ENCODE measurements at places on chromosomes 1 and 21.

GRCh38 chr1:10228528-10228927 is 18.2 kb downstream of the KIF1B start:
- DNase-seq, result no peak

- no peak for DNase-seq
These were observed 424.4 kb upstream of the NFIA start for GRCh38 chr1:60657926-60658325.

DNA sequence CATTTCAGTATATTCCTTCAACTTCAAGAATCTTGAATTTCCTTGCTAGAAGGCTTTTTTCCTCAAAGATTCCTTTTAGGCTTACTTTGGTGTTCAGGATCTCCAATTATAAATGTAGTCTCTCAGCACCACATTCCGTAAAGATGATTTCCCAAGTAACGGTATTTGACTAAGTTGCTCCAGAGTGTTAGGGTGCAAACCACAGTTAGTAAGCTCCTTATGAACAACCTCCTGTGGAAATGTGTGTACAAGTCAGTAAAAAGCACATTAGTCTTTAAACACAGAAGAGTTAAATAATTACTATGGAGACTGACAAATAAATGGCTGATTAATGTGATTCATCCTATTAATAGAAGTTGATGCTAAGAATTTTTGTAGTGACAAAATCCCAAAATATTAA is 10.3 kb downstream of the DONSON start:
- DNase-seq, result no peak

DNA sequence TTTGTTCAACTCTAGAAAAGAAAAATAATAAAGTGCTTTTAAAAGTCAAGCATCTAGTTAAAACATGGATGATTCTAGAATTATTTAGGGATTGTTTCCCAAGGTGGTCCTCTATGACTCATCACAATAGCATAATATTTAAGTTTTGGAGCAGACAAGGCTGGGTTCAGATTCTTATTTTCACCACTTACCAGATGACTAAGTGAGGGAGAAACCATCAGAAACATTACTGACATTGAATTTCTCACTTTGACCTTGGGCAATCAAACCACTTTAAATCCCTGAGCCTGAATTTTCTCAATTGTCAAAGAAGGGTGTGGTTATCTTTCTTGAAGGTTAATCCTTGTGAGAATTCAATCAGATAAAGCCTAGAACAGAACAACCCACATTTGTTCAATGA is 102.5 kb upstream of the PTGFR start:
- DNase-seq, result no peak

DNA sequence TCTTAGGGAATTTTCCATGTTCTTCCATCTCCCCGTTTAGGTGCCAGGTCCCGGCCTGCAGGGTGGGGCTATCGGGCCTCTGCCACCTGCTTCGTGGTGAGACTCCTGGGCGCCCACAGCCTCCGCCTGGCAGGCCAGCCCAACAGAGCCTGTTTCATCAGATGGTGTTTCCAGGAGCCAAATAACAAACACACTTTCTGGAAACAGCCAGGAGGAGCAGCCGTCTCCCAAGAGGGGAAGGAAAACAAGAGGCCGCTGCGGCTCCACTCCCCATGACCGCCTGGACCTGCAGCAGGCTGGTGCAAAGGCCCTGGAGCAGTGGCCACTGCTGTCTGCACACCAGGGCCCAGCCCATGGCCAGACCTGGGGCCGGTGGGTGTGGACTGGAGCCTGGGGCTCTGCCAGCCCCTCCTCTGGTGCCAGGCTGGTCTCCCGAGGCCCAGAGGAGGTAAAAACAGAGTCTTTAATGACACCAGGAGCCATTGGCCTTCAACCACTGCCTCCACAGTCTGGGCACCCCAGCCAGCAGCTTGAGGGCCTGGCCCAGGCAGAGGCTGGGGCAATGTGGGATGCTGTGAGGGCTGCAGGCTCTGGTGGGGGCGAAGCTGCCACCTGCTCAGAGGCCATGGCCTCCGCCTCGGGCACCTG is 55.0 kb downstream of the SLX9 start:
- DNase-seq, result no peak

- no peak for DNase-seq
These were observed 47.9 kb downstream of the SLC66A1 start for GRCh38 chr1:19360016-19360415.

DNA sequence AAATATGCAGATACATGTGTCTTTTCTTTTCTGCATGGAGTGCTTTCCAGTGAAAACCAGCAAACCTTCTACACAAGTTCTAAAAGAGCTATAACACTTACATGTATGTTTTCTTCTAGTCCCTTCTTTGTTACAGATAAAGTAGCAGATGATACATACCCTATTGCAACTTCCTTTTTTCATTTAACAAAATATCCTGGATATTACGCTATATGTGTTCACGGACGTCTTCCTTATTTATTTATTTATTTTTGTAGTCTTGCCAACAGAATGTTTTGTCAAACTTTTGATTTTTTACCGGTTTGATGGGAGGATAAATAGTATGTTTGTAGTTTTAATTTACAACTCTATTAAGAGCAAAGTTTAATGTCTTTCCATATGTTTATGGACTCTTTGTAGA is 5.2 kb upstream of the GALNT2 start:
- DNase-seq, result no peak
